ENCODE measurements at places on chromosomes 1 and 21.

DNA sequence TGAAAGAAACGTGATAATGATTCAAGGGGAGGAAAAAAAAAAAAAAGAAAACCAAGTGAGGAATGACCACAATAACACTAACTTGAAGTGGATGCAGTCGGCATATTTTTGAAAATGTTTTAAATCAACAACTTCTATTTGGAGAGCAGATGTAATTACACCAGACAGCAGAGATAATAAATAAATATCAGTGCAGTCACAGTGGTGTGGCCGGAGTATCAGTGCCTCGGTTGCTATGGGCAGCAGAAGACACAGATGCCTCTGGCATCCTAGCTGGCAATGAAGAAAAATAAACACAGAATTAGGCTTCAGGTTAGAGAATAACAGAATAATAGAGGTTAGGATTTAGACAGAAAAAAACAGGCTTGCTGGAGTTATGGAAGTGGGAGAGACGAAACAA lies 888.3 kb downstream of the LTN1 start:
- no peak for DNase-seq

DNA sequence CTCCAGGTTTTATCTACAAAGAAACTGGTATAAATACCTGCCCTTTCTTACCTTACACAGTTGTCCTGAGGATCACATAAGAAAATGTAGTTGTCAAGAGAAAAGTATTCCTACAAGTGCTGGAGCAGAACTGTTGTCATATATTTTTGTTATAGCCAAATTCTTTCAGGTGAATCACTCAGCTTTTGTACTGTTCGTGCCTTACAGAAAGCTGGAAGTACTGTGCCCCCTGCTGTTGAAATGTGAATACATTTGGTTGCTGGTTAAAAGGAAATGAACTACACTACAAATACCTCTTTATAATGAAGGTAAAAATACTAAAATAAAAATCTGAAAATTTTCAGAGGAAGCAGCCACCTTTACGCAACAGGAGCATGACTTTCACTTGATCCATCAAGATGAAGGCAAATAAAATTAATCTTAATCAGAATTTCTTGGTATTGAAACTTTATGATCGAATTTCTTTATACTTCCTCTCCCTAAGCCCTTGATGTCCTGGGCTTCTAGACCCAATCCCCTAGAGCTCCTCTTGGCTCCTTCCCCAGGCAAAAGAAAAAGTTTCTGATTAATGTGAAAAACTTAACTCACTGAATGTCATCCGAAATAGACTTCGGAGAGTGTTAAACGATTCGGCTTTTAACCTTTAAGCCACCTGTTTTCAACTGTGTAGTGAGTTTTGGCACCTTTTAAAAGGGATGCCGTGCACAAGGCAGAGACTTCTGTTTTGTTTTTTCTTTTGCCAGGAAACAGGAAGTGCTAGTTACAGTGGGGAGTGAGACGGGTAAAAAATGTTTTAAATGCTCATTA lies 12.5 kb downstream of the CHML start:
- DNase-seq: no peak

DNA sequence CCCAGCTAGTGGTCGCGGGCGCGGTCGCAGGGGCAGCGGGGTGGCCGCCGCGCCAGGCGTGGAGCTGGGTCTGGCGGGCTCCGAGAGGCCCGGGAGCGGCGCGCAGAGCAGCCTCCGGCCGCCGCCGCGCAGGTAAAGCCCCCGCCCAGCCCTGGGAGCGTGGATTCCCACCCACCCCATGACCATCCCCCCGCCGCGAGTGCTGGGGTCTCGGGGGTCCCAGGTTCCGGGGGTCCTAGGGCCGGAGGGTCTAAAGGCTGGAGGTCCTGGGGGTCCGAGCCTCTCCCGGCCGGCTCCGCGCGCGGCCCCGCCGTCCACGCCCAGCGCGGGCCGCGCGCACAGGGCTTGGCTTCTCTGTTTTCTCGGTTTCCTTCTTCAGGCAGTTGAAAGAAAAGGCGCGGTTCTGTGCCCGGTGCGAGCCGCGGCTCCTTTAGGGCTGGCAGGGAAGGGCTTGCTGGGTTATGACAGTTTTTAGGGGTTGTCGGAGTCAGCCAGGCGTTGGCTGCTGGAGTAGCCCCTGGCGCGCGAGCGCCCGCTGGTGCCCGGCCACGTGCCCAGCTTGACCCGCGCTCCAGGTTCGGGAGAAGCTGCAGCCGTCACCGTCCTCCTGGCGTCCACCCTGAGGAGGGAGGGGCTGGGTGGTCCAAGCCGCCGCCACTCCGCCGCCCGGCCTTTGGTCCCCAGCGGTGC lies 359 bp downstream of the LRRC3 start:
- DNase-seq: no peak

- DNase-seq: no peak
Observed at GRCh38 chr1:164756741-164757140, 197.8 kb downstream of the PBX1 start.

- no peak for DNase-seq
Observed at GRCh38 chr1:57736940-57737339, 313.1 kb upstream of the DAB1 start.

DNA sequence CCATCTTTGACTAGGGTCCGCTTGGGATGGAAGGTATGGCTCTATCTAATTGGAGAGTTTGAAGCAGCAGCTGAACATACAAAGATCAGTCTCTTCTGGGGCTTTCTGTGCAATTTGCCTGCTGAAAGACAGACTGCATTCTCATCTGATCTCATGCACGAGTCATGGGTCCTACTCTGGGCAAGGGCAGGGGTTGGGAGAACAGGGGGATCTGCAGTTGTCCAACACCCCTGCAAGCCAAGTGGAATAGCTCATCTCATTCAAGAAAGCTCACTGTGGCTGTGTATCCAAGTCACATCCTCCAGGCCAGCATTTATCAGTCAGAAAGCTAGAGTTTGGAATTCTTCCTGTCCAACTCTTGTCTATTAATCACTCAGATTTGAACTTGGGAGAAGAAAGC lies 177.2 kb upstream of the C8B start:
- DNase-seq: no peak
